Activated naive CD4-positive, alpha-beta T cell treated with Interleukin-2 at 50 U/mL for 16 hours (primary cell): ENCODE measurements at places on chromosomes 16 and 17.
A peak's percentile ranks its signal among the peaks of the same experiment; 100 is the strongest.

DNA sequence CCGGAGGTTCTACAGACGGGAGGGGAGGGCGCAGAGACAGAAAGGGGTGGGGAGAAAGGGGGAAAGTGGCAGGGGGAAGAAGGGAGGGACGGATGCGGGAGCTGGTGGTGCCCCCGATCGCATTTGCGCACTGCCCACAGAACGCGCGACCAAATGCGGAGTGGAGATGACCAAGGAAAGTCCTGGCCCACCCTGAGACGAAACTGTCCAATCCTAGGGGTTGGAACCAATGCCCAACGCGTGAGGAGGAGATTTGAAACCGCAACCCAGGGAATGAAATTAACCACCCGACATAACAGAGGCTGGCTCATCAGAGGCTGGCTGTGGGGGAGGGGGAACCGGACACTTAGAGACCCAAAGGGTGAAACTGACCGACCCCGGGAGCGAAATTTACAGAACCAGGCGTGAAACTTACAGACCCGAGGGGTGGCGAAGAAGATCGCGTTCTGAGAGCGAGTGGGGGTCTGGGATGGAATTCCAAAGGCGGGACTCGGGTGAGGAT lies 1.4 kb downstream of the HES7 start:
- DNase-seq, result peak; percentile 22

DNA sequence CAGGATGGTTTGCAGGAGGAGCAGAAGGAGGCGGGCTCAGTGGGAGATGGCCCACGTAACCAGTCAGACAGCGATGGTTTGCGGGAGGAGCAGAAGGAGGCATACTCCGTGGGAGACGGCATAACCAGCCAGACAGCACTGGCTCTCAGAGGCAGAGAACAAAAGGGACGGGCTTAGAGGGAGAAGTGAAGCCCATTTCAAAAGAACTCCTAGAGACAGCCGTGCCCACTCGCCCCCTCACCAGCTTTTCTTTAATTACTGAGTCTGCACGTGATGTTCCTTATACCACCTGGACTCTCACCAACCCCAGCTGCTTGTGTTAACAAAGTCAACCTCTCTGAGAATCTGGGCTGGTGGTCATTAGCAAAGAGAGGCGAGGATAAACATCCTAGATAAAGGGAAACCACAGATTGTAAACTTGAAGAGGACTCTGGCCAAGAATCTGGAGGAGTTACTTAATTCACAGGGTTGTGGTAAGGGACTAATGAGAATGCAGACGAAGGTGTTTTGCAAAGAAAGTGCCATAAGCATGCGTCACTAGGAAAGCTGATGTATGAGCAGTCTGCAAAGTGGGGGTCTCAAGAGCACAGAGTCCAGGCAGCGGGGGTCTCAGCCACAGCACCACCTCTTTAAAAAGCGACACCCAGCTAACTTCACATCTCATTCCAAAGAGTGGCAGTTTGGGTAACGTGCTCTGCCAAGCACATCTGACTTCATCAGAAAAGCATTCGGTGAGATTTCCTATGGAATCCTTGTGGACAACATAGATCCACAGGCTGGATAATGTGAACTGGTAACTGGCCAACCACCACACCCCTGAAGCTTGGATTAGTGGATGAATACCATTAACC lies 51.7 kb downstream of the NXN start:
- DNase-seq, result no peak

GRCh38 chr16:12917246-12917645 lies 15.8 kb downstream of the SHISA9 start:
- DNase-seq, result no peak

GRCh38 chr17:28977659-28978355 lies 26.5 kb upstream of the PHF12 start:
- DNase-seq, result no peak

GRCh38 chr16:70725912-70726828 lies 40.3 kb upstream of the MTSS2 start:
- DNase-seq, result no peak

- DNase-seq, result no peak
Measured at GRCh38 chr17:43536236-43536992, 9.7 kb downstream of the ETV4 start.

- no peak for DNase-seq
Measured at GRCh38 chr16:31129568-31130335, 5.8 kb downstream of the PRSS8 start.
